ENCODE measurements at places on chromosomes 11 and 22. TPM values are rescaled to one million over a fixed set of nuclear protein-coding genes. Genes with fewer than 3 reads are reported as not detected.

DNA sequence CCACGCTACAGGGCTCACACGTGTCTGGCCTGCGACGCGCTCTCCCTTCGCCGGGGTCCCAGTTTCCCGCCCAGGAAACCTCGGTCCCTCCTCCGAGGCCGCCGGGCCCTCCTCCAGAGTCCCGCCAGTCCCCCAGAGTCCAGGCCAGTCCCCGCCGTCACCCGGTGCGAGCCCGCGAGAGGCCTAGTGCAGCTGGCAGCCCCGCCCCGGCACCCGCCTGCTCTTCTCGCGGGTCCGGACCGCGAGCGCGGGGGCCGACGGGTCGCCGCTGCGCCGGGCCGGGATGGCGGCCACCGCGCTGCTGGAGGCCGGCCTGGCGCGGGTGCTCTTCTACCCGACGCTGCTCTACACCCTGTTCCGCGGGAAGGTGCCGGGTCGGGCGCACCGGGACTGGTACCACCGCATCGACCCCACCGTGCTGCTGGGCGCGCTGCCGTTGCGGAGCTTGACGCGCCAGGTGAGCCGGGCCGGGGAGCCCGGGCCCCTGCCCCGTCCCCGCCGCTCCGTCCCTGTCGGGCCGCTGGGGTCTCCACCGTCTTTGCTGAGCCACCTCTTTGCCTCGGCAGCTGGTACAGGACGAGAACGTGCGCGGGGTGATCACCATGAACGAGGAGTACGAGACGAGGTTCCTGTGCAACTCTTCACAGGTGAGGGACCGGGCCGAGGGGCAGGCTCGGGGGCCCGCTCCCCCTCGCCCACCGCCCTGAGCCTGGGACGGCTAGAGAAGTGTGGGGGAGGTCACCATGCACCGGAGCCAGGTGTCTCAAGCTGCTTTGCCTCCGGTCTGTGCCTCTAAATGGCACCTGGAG is at the start of gene PTPMT1:
Gene PTPMT1 (plus strand): TSS at position 260 of the 809 bp plus-strand sequence. CDS start 24 bp downstream, at position 284.
- peak; percentile 69 for DNase-seq

GRCh38 chr11:43072096-43072495 is 239.7 kb upstream of the API5 start:
- no peak for DNase-seq

GRCh38 chr11:85822814-85823213 is 11.9 kb upstream of the SYTL2 start:
- DNase-seq = no peak

DNA sequence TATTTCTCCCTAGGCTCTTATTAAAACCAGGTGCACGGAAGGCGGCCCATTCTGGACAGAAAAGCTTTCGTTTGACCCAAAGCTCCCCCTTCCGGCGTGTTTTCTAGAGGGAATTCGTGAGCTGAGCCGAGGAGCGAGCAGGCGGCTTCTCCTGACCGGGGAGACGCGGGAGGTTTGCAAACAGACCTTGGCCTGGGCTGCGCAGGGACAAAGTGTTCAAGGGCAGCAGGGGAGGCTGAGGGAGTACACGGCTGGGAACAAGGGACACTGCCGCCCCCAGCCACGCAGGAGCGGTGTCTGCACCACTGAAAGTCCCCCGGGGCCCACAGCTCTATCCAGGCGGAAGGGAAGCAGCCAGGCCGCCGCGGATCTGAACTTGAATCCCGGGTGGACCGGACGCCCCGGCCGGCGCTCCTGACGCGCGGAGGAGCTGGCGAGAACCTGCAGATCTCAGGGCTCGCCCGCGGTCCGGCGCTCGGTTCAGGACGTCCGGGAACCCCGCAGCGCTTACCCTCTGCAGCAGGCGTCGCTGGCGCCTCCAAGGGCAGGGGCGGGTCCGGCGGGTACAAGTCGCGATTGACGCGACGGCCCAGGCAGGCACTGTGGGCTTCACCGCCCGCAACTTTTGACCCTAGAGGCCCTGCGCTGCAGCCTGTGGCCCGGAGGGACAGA is 101.9 kb downstream of the WT1 start:
- DNase-seq = peak; percentile 50

- no peak for DNase-seq
Observed at GRCh38 chr11:46445920-46446771, 54.6 kb upstream of the CHRM4 start.

DNA sequence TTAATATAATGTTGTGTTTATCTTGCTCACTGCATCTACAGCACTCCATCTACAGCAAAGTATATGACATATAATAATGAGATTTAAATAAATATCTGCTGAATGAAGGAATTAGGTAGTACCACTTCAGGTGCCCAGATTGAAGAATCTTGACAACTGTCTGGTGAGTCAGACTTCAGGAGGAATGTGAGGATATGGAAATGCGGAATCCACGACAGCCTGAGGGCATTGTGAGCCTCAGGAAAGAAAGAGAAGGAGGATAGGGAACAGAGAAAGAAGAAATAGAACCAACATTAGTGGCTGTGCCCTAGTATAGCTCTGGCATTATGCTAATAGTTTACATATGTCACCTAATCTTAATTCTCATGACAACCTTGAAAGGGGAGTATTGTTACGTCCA is 304.4 kb downstream of the AASDHPPT start:
- DNase-seq = no peak

DNA sequence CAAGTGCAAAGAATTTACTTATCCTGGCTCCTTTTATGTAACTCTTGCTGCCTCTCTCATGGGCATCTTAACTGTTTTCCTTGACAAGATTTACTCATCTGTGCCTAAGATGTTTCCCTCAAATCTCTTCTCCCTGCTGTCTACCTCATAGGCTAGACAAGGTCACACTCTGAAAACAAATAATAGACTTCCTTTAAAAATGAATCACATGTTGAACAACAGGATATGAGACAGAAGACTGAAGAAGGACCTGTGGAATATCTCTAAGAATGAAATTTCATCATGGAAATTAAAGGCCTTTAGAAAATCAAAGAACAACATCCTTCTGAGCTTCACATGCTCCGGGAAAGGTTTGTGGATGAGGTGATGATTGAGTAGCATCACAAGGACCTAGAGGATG is 6.0 kb upstream of the SCGB2A2 start:
- DNase-seq = no peak

GRCh38 chr11:127965939-127966668 is 621.3 kb downstream of the ETS1 start:
- no peak for DNase-seq

DNA sequence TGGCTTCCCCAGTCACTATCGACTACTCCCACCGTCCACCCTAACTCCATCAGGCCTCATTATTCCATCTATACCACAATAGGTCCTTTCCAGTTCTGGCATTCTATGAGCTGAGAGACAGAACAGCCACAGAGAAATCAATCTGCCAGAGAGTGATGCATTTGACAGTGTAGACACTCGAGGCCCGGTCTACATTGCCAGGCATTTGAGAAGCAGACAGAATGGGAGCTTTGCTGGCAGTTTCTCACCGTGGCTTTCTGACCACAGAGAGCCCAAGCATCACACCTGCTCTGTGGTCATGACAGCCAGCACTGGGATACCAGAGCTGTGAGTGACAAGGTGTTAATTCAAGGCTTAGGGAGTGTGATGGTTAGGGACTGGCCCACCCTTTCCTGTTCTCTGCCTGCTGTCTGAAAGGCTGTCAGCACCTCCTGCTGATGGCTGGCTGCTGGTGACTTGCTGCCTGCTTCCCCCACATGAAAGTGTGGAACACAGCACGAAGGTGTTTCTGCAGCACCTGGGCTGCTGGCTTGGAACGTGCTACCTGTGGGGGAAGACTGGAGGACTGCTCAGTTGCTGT is 137.8 kb downstream of the KIRREL3 start:
- no peak for DNase-seq

DNA sequence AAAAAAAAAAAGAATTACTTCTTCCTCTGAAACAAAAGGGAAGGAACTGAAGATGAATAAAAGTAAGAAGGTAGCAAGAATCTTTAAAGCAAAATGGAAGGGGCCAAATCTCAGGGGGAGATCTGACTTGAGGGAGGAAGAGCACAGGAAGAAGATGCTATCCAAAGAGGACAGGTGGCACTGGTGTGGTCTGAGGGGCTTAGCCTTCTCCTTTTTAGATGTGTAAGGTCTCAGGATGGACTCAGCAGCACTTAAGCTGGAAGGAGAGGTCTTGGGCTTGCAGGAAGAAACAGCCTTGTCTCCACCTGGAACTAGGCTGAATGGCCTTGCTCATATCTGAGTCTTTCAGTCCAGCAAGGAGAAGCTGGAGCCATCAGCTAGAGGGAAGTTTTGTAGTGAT is 5.0 kb upstream of the RNF169 start:
- DNase-seq = no peak

GRCh38 chr11:106466521-106467080 is 389.1 kb downstream of the AASDHPPT start:
- DNase-seq = no peak

DNA sequence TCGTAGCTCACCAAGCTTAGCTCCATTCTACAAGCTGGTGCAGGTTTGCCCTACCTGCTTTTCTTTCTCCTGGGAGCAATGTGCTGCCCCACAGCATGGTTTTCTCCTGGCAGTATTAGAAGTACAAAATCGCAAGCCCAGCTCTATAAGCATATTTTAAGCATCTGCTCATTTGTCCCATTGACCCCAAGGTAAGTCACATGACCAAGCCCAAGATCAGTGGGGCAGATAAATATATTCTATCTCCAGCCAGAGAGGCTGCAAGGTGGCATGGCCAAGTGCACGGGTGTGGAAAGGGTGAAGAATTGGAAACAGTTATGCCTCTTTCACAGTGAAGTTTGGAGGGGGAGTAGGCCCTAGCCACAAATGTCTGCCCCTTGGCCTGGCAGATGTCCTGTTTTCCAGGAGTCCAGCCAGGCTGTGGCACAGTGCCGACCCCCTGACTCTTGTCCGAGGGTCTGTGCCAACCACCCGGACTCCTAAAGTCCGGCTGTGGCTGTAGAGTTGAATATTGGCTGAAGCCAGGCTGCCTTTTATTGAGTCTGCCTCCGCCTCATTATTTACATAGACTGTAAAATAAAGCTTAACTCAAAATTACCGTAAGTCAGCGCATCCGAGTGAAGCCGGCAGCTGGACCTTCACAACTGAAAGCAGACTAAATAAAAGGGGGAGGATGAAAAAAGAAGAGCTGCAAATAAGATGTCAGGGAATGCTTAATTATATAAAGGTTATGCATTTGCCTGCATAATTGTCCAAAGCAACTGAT is 165.7 kb downstream of the COMMD9 start:
- DNase-seq = no peak

DNA sequence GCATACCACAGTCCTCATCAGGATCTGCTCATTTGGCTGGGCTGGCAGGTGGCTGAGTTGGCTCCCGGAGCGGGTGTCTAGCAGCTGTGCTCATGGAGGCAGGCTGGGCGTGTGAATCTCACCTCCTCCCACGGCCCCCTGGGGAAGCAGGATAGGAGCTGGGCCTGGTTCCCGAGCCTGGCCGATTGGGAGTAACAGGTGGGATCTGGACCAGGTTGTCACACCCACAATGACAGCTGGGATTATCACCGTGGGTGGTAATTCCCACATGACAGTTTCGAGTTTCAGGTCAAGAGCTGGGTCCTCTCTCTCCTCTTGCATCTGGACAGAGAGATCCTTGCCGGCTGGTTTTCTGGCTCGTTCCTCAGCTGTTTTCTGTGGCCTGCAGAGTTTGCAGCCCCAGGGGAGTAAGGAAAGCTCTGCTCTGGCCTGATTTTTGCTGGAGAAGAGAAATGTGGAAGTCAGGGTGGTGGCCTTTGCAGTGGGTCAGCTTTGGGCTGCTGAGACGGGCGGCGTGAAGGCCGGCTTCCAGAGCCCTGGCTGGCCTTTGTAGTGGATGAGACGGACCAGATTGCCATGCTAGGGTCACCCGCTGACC is 57.0 kb downstream of the BCR start:
- no peak for DNase-seq

DNA sequence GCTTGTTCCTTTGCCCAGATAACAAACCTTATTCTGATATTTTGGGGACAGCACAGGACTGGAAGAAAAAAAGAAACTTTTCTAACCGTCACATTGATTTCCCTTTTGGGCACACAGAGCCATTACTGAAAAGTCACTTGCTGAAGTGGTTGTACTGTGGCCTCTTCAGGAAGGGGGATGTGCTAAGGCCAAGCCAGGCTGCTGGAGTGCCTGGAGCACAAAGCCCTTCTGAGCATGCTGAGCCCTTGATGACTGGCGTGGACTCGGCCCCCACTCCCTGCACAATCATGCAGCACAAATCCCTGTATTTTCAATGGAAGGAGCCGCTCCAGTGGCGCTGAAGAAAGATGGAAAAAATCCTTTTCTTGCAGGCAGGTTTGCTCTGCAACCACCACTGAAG is 164.2 kb downstream of the NTM start:
- DNase-seq = no peak

- DNase-seq = no peak
Observed at GRCh38 chr11:125233736-125234275, 69.3 kb downstream of the PKNOX2 start.

DNA sequence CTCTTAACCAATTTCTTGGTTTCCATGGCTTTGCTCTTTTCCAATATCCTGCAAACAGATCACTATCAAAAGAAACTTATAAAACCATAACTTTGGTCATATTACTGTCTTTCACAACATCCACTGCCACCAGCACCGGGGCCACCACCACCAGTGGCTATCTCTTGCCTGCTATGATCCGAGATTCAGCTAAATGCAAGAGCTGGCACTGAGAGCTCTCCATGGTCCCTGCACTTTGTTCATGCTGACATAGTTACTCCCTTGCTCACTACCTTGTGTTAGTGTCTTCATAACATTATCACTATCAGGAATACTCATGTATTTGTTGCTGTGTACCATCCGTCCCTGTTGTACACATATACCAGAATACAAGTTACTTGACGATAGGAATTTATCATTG is 299.0 kb downstream of the ETS1 start:
- no peak for DNase-seq

- no peak for DNase-seq
Observed at GRCh38 chr11:109153836-109154235, 268.2 kb upstream of the C11orf87 start.

DNA sequence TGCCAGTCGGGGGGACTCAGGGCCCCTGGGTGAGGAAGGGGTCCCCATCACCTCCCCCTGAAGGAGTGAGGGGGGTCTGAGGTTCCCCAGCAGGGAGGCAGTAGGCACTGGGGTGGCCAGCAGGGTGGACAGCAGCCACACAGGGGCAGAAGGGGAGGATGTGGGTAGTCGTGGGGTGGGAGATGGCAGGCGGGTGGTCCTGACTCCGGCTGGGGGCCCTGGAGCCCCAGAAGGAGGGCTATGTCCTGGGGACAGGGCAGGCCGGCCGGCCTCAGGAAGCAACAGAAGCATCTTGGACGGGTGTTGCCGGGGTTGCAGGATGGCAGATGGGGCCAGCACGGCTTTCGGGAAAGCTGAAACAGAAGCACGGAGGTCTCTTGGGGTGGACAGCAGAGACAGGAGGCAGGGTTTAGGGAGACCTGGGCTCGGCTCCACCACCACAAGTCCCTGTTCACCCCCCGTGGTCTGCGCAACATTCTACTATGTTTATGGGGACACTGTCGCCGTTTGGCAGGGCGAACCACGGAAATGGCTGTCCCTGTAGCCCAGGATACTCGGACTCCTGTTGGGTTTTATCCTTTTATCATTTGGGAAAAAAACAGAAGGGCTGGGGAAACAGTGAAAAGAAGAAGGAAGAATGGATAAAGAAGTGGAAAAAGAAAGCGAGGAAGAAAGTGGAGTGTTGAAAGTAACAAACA is 14.1 kb downstream of the VWCE start:
- DNase-seq = no peak

Gene NPAS4
- not detected for total RNA-seq

Gene MISFA
- total RNA-seq = 8.4 TPM

Gene CNTF
- 3.9 TPM for total RNA-seq

Gene POLR2F
- 80.0 TPM for total RNA-seq

Gene C11orf91
- total RNA-seq = 0.69 TPM

Gene RAG2
- not detected for total RNA-seq

Gene SSH3
- total RNA-seq = 56.9 TPM

Gene HMOX1
- total RNA-seq = 6.4 TPM

Gene PAMR1
- total RNA-seq = 0.38 TPM

Gene FAM168A
- 45.2 TPM for total RNA-seq

Gene TPBGL
- not detected for total RNA-seq

All from progenitor cell of endocrine pancreas (in vitro differentiated cells).